Cerebellum (tissue), 4 donors: ENCODE measurements at places on chromosomes 3 and 15. TPM values are rescaled to one million over a fixed set of nuclear protein-coding genes. Genes with fewer than 3 reads are reported as not detected.

DNA sequence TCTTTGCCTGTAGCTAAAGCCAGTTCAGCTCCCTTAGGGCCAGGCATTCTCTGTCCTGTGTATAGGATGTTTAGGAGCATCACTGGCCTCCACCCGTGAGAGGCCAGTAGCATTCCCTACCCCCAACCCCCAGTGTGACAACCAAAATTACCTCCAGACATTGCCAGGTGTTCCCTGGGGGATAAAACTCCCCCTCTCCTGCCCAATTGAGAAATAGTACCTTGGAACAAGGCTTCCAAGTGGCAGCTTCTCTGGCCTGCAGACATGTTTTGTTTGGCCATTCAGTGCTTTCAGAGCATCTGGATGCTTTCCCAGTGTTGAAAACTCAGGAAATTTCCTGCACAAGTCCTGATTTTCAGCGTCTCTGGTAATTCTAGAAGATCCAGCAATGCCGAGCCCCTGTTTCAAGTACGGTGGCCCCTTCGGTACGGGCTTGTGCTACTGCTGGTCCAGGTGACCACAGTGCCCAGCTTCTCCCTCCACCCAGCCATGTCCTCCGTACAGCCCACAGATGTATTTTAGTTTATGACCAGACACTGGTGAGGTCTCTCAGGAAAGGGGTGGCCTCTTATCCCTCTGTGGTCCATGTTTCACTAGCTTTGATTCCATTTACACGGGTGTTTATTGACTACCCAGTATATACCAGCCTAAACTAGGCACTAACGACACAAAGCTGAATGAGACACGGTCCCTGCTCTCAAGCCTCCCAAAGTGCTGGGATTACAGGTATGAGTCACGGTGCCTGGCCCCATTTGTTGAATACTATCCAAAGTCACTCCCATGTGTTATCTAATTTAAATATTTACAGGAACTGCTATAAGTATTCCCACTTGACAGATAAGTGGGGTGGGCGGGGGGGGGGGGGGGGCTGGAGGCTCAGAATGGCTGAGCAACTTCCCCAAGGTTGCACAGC, 125.4 kb upstream of the RAD18 start:
- DNase-seq: no peak

GRCh38 chr3:16056217-16056616, 118.3 kb upstream of the GALNT15 start:
- DNase-seq: no peak

- DNase-seq: no peak
Measured at GRCh38 chr3:100978011-100978659, 15.1 kb downstream of the ABI3BP start.

Gene AHSG
- total RNA-seq: 0.27 TPM

Gene SCN11A
- 0.64 TPM for total RNA-seq

GRCh38 chr3:149647285-149647684, 10.5 kb downstream of the WWTR1 start:
- no peak for DNase-seq

GRCh38 chr3:164912916-164913315, 165.4 kb downstream of the SI start:
- DNase-seq: no peak
